ENCODE measurements at places on chromosomes 1 and 21. TPM values are rescaled to one million over a fixed set of nuclear protein-coding genes. Genes with fewer than 3 reads are reported as not detected.

Gene RERE
- 18.0 TPM for total RNA-seq

Gene SLC25A34
- total RNA-seq: 0.75 TPM

Gene SLC30A2
- not detected for total RNA-seq

Gene CA14
- total RNA-seq: not detected

Gene SH2D1B
- 0.07 TPM for total RNA-seq

Gene KRTAP19-1
- total RNA-seq: not detected

Gene PTGS2
- total RNA-seq: 8.7 TPM

Gene KRTAP10-11
- not detected for total RNA-seq

Gene CLCA1
- not detected for total RNA-seq

Gene PCNX2
- total RNA-seq: 11.4 TPM

Gene EPHA8
- total RNA-seq: not detected

Gene LAD1
- total RNA-seq: 72.5 TPM

Gene CD48
- total RNA-seq: not detected

Gene BMP8B
- total RNA-seq: 0.58 TPM

Gene ENO1
- total RNA-seq: 2,577 TPM

Measured in epithelial cell of proximal tubule (primary cell).